Stimulated activated CD8-positive, alpha-beta memory T cell treated with anti-CD3 and anti-CD28 coated beads, Interleukin-15, amount 100 ng/mL, for 4 hours (primary cell): ENCODE measurements at places on chromosomes 16 and 17.
A peak's percentile ranks its signal among the peaks of the same experiment; 100 is the strongest.

DNA sequence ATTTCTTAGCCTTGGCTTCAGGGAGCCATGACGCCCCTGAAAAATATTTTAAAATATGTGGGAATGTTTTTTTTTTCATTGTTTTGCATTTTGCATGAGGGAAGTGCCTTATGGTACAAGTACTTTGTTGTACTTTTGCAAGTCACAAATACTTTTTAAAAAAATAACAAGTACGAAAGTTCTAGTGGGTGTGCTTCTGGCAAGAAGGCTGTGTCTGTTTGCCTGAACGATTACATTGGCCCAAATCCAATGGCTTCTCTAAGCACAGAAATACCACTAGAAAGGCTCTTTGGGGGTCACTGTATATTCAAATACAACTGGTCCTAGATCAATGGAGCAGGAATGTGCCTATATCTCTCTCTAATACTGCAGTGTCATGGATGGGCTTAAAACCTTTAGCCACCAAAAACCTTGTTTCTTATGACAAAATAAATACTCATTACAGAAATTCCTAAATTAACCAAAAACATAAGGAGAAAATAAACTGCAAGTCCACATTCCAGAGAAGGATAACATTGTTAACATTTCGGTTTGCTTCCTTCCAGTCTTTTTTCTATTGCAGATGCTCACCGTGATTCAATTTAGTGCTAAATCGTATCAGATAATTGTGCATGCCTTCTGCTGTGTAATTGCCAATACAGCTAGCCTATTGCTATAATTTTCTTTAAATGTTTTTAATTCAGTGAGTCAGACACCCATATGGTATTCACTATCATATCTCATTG is 97.4 kb downstream of the VAT1L start:
- DNase-seq: no peak

- DNase-seq: no peak
These were observed 111.7 kb downstream of the WWOX start for GRCh38 chr16:78211020-78211599.

DNA sequence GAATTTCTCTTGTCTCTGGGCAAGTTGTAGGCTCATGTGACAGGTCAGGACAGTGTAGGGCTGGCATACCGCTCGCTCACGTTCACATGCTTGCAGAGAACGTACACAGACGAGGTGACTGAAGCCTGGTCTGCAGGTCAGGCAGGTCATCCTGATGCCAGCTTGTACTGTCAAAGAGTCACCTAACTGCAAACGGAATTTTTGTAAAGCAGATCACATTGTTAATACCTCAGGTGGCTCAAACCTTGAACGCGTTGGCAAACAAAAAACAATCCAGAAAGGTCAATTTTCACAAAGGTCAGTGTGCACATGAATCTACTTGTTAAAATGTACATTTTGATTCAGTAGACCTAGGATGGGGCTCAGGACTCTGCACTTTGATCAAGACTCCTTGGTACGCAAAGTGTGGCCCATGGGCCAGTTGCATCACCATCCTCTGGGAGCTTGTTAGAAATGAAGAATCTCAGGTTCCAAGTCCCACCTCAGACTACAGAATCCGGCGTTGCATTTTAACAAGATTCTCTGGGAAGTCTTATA is 28.6 kb downstream of the ANKRD40 start:
- DNase-seq: no peak

GRCh38 chr17:45031231-45032173 is 19.9 kb downstream of the DCAKD start:
- DNase-seq: no peak

GRCh38 chr16:67278773-67279295 is 498 bp upstream of the PLEKHG4 start:
- DNase-seq: no peak

- peak; percentile 56 for DNase-seq
These were observed 4.1 kb upstream of the CDH15 start for GRCh38 chr16:89167425-89167941.

- no peak for DNase-seq
These were observed 70.4 kb upstream of the TANC2 start for GRCh38 chr17:62895320-62896301.

DNA sequence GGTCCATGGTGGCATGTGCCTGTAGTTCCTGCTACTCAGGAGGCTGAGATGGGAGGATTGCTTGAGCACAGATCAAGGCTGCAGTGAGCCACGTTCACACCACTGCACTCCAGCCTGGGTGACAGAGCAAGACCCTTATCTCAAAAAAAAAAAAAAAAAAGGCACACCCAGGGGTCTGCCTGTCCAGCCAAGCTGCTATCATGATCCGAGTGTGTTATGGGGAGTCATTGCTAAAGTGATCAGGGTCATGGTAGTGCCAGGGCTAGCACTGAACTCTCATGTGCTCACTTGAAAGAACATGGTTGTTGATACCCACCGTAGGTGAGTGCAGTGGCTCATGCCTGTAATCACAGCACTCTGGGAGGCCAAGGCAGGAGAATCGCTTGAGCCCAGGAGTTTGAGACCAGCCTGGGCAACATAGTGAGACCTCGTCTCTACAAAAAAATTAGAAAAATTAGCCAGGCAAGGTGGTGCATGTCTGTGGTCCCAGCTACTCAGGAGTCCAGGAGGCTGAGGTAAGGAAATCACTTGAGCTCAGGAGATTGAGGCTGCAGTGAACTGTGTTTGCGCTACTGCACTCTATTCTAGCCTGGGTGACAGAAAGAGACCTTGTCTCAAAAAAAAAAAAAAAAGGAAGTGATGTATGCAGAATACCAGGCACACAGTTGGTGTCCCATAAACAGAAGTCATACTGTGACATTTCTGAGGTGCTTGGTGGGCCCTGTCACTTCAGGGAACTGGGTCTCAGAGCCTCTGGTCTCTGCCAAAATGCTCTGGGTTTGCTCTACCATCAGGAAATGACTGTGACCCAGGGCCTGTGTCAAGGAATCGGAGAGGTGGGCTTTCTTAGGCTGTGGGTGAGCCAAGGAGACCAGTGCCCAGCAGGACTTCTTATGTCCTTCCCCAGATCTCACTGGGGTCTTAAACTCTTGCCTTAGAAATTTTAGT is 2.2 kb downstream of the PRM1 start:
- no peak for DNase-seq

DNA sequence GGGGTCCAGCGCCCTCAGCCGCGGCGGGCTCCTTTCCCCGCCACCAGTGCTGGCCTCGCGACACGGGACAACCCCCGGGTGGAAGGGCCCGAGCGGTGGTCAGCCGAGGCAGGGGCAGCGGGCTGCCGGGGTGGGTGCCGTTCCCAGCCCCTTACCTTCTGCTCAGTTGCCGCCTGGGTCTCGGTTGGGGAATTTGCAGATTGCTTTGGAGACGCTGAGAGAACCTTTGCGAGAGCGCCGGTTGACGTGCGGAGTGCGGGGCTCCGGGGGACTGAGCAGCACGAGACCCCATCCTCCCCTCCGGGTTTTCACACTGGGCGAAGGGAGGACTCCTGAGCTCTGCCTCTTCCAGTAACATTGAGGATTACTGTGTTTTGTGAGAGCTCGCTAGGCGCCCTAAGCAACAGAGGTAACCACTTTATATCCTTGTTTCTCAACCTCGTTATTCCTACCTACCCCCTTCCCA is 381 bp downstream of the CTNS start:
- no peak for DNase-seq

GRCh38 chr16:55437625-55438024 is 41.4 kb upstream of the MMP2 start:
- no peak for DNase-seq

GRCh38 chr17:36911001-36911400 is 26.3 kb upstream of the LHX1 start:
- no peak for DNase-seq

GRCh38 chr16:89123831-89124100 is 30.1 kb downstream of the ACSF3 start:
- no peak for DNase-seq

- DNase-seq: no peak
These were observed 144.1 kb upstream of the KCNJ18 start for GRCh38 chr17:21548236-21548635.

DNA sequence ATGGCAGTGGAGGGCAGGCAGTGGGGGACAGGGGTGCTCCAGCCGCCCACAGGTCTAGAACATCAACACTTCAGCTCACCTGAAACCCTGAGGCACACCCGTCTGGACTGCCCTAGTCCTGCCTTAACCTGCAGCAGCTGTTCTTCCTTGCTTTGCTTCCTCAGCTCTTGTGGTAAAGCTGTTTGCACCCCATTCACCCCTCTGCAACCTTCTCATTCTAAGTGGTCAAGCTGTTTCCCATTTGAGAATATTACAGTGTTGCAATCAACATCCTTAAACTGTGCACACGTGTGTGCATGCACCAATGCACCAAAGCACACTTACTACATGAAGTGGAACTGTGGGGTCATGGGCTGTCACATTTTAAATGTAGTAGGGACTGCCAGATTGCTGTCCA is 32.4 kb downstream of the SCNN1B start:
- no peak for DNase-seq

- no peak for DNase-seq
These were observed 88.4 kb downstream of the FTO start for GRCh38 chr16:53792161-53792951.

DNA sequence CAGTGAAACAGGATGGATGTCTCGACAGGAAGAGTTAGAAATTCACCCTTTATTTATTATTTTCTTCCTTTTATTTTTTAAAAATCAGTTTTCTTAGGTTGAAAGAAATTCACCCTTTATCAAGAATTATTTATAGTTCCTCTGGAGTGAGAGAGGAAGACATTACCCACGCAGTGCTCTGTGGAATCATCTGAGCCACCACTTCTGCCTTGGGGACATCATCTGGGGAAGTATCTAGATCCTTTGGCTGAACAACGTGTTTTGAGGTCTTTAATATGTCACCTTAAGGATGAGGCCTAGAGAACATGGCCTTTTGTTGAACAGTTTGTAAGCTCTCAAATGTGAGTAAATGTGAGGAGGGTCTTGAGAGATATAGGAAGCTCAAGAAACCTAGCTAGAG is 183.3 kb downstream of the UTP18 start:
- no peak for DNase-seq

DNA sequence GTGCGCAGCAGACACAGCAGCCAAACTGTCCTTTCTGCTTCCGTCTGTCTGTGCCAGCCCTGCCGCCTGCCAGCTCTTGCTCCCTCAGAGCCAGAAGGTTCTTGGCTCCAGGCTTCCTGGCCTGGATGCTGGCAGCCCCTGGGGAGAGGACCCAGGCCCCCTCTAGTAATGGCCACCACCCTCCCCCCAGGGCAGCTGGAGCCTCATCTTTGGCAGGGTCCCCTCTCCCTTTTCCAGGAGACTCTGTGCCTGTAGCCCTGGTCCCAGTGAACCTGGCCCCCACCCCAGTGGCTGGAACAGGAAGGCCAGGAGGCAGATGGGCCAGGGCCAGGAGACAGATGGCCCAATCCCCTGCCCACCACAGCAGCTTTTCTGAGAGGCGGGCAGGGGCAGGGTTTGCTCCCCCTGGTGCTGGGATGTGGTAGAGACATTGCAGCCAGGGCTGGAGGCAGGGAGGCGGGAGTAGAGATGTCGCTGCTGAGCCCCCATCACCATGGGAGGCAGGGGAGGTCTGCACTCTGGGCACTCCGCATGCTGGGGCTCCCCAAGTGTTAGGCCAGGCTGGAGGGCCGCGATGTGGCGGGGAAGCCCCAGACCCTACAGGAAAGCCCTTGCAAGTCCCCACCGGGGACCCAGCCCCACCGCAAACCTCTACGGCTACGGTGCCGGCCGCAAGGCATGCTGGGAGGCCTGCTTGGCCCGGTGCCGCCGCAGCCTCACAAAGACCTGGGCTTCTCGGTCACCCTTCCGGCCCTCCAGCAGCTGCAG is 16.7 kb downstream of the UNC13D start:
- no peak for DNase-seq

GRCh38 chr17:76529224-76530094 is 8.1 kb downstream of the CYGB start:
- no peak for DNase-seq

DNA sequence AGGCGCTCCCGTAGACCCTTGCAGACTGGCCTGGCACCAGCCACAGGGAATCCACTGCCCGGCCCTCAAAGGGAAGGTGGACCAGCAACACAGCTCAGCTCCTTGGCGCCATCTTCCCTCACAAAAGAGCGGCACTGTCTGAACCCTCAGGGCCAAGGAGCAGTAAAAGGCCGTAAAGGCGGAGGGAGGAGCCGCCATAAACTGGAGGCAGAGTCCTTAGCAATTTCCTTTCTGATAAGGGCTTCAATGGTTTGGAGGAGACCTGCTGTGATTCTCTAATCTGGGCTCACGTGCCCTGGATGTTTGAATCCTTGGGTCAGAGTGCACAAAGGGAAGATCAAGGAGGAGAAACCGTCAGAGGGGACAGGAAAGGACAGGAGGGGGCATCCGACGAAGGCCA is 15.5 kb upstream of the AXIN2 start:
- no peak for DNase-seq

GRCh38 chr17:50721194-50722010 is 2.0 kb downstream of the LUC7L3 start:
- no peak for DNase-seq

GRCh38 chr17:45103269-45103795 is 29.0 kb downstream of the PLCD3 start:
- no peak for DNase-seq

DNA sequence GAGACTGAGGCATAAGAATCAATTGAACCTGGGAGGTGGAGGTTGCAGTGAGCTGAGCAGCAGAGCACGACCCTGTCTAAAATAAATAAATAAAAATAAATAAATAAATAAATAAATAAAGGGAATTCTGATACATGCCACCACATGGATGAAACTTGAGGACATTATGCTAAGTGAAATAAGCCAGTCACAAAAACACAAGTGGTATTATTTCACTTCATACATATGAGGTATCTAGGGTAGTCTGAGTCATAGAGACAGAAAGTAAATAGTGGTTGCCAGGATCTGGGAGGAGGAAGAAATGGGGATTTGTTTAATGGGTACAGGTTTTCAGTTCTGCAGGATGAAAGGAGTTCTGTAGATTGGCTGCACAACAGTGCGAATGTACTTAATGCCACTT is 16.3 kb downstream of the PIPOX start:
- DNase-seq: no peak

GRCh38 chr16:80120899-80121521 is 419.8 kb upstream of the DYNLRB2 start:
- no peak for DNase-seq

GRCh38 chr16:27328937-27329336 is 15.2 kb downstream of the IL4R start:
- DNase-seq: no peak

- no peak for DNase-seq
These were observed 67.5 kb downstream of the MARF1 start for GRCh38 chr16:15575293-15576049.

- no peak for DNase-seq
These were observed 173.1 kb downstream of the CEP112 start for GRCh38 chr17:66018786-66019185.

- DNase-seq: no peak
These were observed 9.2 kb upstream of the NFATC3 start for GRCh38 chr16:68075980-68076379.

GRCh38 chr17:8658810-8659209 is 28.3 kb upstream of the MYH10 start:
- DNase-seq: no peak

- no peak for DNase-seq
These were observed 268.5 kb downstream of the CBLN1 start for GRCh38 chr16:49012961-49013726.

DNA sequence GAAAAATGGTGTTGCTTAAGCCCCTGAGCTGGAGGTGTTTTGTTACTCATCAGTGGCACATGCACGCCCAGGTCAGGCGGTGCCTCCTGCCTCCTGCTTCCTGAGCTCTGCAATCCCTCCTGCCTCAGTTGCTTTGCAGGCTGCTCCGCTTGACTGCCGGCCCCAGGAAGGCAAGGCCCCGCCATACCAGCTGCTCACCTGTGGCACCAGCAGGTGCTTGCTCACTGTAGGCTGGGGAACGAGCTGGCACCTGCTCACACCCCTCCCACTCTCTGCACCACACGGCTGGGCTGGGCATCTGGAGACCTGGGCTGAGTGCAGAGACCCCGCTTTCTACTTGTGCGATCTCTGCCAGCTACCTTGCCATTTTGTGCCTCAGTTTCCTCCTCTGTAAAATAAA is 200.2 kb downstream of the RBFOX3 start:
- DNase-seq: no peak
